ENCODE measurements at places on chromosomes 6 and 20.

GRCh38 chr20:652615-653109 is 338 bp downstream of the SRXN1 start:
- DNase-seq: no peak

DNA sequence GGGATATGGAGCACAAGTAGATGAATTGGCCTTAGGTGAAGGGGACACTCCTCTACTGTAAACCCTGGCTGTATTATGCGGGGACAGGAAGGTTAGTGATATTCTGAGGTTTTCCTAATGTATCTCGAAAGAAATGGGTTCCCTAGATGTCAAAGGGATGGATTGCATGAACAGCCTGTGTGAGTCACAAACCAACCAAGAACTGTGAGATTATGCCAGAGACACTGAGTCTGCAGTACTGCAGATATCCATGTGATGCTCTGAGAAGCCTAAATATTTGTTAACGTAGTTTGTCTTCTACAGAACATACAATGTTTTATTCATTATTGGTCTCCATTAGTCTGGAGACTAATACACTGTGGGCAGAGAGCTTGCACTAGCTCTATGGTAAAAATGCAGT is 182.2 kb downstream of the AKAP7 start:
- DNase-seq: no peak

- DNase-seq: no peak
Measured at GRCh38 chr6:28600245-28600644, 74.6 kb downstream of the GPX5 start.

DNA sequence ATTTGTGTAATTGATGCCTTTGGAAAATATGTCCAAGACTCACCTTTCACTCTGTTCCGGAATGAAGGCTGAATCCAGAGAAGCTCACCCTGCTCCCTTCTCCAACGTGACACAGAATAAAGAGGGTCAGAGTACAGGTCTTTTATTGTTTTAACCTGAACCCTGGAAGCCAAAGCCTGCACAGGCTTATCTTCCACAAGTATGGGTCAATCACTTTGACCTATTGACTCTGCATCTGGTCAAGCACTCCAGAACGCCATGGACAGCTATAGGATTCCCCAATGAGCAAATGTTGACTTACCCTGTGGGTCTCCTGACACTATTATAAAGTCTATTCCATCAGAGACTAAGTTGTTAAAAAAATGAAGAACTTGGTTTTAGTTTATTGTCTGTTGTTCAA is 158.4 kb upstream of the MYLIP start:
- no peak for DNase-seq

GRCh38 chr6:1679031-1679687 is 69.4 kb downstream of the FOXC1 start:
- no peak for DNase-seq

- no peak for DNase-seq
Measured at GRCh38 chr20:45017281-45017680, 51.0 kb downstream of the STK4 start.

DNA sequence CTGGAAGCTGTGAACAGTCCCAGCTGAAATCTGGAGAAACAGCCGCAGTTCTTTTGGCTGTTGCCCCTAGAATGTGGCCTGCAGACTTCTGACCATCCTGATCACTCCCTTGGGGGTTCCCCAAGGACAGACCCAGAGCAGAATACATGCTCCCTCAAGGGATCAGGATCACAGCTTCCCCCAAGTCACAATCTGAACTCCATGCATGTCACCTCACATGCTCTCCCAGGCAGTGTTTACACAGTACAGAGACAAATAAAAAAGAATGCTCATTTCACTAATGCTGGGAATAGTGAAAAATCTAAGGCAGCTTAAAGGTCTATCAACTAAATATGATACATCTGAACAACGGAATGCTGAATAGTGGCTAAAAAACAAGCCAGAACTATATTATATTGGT is 20.5 kb downstream of the SPAG4 start:
- no peak for DNase-seq

DNA sequence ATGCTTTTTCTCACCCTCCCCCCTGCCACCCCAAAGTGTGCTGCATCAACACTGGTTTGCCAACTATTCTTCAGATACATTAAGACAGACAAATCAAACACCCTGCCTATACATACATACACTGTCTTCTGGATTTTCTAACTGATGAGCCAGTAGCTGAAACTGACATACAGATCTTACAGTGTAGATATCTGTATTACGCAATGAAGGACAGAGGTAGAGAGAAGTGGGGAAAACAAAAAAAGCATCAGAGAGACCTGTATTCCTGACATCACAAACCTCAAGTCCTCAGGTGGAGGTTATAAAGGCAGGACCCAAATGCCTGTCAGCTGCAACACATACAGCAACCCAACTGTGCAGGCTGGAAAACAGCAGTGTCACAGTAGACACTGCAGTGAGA is 535.4 kb downstream of the HACE1 start:
- no peak for DNase-seq

DNA sequence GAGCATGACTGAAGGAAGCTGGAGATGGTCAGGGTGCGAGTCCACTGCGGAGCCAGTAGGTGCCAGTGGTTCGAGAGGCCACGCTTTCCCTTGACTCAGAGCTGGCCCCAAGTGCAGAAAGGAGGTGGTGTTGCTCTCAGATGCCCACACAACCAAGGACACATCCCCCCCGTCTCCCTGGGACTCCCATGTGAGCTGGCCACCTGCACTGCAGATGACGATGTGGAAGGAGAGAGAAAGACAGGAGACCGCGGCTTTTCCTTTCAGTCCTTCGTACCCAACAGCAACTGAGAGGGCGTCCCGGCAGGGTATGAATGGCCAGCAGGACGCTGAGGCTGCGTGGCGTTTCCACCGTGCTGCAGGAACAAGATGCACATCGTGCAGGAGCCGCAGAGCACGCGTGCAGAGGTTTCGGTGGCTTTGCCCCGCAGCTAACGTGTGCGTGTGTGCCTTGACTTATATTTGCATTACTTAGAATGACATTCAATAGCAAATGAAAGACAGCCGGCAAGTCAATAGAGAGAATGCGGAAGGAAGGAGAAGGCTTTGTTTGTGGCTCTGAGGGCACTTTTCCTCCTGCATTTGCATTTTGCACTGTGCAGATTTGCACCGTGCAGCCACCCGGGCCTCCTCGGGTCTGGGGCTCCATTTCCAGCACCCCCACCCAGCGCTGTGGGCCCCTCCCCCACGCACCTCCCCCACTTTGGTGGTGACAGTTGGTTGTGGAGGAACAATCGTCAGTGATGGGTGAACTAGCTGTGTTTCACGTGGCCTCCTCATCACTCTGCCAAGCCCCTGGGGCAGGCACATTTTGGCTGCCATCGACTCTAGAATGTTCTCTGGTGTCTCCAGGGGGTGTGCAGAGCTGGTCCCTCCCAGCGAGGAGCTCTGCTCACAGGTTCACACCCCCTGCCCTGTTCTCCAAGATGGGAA is 26.4 kb upstream of the BHLHE23 start:
- peak; percentile 19 for DNase-seq

DNA sequence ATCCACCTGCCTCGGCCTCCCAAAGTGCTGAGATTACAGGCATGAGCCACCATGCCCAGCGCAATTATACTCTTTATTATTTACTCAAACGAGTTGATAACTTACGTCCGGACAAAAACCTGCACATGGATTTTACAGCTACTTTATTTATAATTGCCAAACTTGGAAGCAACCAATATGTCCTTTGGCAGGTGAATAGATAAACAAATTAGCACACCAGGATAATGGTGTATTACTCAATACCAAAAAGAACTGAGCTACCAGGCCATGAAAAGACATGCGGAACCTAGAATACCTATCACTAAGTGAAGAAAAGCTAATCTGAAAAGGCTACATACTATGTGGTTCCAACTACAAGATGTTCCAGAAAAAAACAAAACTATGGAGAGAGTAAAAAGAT is 168.1 kb downstream of the ASCC3 start:
- DNase-seq: no peak

- no peak for DNase-seq
Measured at GRCh38 chr20:45510242-45510862, 5.1 kb downstream of the SPINT3 start.

DNA sequence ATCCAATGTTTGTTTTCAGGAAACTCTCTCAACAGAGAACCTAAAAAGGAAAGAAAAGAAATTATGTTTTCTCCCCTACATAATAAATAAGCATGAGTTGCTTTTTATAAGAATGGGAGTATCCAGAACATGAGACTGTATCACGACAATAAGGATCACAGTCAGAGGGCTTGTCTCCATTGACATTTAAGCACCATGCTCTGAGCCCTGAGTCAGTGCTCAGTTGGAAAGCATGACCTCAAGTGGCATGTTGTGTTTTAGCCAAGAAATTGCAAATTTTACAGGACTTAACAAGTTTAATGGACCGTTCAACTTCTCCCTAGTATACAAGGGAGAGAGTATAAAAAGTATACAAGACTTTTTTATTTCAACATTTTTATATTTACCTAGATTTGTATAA is 431.6 kb downstream of the GJA1 start:
- no peak for DNase-seq
